ENCODE measurements at places on chromosomes 5 and 9. TPM values are rescaled to one million over a fixed set of nuclear protein-coding genes. Genes with fewer than 3 reads are reported as not detected.

The DMRT3 gene
- total RNA-seq: not detected

The RAD50 gene
- 17.6 TPM for total RNA-seq

The AIF1L gene
- total RNA-seq: 5.2 TPM

The WDR38 gene
- total RNA-seq: not detected

The GPR150 gene
- 0.29 TPM for total RNA-seq

The RNF20 gene
- 65.3 TPM for total RNA-seq

The SLC46A2 gene
- not detected for total RNA-seq

The ANKRD31 gene
- not detected for total RNA-seq

The PCDHB9 gene
- 1.6 TPM for total RNA-seq

The NR5A1 gene
- not detected for total RNA-seq

The FAM81B gene
- total RNA-seq: not detected

The MARCHF3 gene
- total RNA-seq: 9.9 TPM

The APBA1 gene
- 1.7 TPM for total RNA-seq

The ATP10B gene
- total RNA-seq: not detected

The ELOVL7 gene
- 8.3 TPM for total RNA-seq

The FBP2 gene
- total RNA-seq: not detected

The PCDHGA2 gene
- 0.15 TPM for total RNA-seq

The DMGDH gene
- total RNA-seq: 0.18 TPM

The IL9 gene
- total RNA-seq: not detected

The PRELID2 gene
- total RNA-seq: 17.5 TPM

The BRINP1 gene
- not detected for total RNA-seq

The PLPP7 gene
- 5.4 TPM for total RNA-seq

The LHX6 gene
- 0.69 TPM for total RNA-seq

The DPM2 gene
- total RNA-seq: 51.9 TPM

The IL13 gene
- total RNA-seq: not detected

The CCDC183 gene
- not detected for total RNA-seq

The TMC1 gene
- not detected for total RNA-seq

The SEMA5A gene
- total RNA-seq: 0.23 TPM

The CEP78 gene
- 52.4 TPM for total RNA-seq

The CDH18 gene
- total RNA-seq: 14.8 TPM

The ZNG1E gene
- 93.6 TPM for total RNA-seq

The RANBP6 gene
- 36.6 TPM for total RNA-seq

The TMEM174 gene
- total RNA-seq: not detected

The DAP gene
- total RNA-seq: 19.9 TPM

The CTSV gene
- 13.6 TPM for total RNA-seq

The PHF19 gene
- total RNA-seq: 108 TPM

The SLC36A2 gene
- total RNA-seq: not detected

All from Daoy (cell line).